NCI-H1694 (cell line): ENCODE measurements at places on chromosomes 16 and 17.
A peak's percentile ranks its signal among the peaks of the same experiment; 100 is the strongest.

GRCh38 chr17:54270499-54270898, 447.8 kb downstream of the KIF2B start:
- no peak for DNase-seq

- DNase-seq, result no peak
Measured at GRCh38 chr17:67095803-67096202, 51.4 kb downstream of the CACNG1 start.

DNA sequence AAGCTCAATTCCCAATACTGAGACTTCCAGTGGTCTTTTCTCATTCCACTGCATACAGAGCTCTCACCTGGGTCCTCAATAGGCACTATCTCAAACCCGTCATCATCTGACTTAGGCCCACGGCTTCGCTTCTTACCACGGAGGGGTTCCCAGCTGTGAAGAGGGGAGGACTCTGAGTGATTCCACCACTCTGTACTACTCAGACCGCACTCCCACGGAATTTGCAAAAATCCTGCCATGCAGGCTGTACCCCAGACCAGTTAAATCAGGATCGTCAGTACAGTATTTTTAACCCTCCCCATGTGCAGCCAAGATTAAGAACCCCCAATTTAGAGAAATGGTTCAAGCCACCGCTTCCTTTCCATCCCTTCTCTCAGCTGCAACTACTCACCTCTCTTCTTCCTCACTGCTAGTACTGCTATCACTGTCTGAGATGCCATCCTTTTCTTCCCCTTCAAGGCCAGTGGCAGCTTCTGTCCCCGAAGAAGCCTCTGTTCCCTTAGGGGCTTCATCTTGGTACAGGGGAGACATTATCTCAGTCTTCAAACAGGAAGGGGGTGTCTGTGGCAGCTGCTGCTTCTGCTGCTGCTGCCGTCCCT, 6.2 kb upstream of the PSMC5 start:
- DNase-seq, result no peak

DNA sequence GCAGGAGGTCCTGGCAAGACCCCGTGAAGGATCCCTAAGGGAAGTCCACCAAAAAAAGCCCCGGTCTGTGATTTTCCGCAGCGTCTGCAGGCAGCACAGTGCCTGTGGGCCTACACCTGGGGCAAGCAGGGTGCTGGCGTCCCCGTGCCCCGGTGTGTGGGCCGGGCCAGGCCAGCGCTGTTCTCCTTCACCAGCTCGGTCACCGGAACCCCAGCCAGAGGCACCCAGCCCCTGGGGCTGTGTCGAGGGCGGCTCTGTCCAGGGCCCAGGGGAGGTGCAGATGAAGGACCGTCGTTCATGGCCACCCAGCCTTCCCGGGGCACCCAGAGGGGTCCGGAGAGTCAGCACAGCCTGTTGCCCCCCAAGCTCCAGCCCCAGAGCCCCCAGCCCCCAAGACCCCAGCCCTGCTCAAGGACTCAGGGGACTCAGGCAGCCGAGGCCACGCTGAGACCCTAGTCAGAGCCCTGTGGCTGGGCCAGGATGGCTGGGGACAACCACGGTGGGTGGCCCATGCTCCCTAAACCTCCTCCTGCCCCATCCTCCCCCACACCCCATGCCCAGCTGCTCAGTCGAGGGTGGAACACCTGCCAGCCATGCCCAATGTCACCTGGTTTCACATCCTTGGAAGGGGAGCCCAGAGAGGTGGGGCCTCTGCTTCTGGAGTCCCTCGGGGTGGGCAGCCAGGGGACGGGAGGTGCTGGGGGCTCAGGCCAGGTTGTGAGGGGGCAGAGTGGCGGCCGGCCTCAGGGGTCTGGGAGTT, 5.7 kb upstream of the C1QTNF8 start:
- DNase-seq, result no peak

DNA sequence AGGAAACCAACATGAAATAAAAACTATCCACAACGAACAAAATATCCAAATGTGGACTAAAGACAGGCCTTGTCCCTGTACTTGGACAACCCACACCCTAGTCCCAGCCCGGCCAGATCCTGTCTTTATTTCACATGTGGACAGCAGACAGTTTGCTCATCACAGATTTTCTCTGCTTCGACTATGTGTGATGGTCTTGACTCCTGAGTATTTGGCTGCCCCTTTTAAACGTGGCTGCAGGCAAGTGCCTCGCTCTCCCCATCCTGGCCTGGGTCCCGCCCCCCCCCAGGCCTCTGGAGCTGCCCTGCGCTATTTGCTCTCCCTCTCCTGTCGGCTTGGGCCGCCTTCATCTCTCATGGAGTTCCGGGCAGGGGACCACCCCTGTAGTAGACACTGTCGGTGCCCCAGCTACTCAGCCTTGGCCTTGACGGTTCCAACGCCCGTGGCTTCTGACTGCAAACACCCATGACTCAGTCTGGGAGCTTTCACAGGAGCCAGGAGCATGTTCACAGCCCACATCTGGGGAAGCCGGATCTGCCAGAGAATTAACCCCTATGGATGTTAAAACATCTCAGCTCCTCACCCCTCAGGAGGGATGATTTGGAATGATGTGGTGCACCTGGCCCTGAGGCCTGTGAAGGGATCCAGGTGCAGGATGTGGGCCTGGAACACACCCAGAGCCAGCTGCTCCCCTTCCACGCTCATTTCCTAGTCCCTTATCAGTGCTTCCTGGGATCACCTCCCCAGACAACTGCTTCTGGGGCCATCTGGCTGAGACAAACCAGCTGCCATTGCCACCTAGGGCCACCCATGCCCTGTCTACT, 229.7 kb upstream of the RPL38 start:
- no peak for DNase-seq

DNA sequence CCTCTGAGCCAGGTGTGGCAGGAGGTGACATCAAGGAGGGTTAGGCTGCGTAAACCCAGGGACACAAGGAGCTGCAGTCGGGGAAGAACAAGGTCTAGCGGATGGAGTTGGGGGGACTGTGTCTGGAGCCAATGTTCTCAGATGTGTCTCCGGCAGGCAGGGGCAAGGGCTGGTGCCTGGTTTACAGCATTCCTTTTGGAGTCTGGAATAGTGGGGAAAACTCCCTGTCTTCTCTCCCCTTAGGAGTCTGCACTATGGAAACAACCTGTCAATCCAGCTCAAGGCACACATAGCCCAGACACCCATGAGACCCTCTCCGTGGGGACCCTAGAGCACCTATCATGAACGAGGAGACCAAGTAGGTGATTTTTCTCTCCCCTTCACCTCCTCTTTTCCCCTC, 27.5 kb downstream of the NLRC5 start:
- no peak for DNase-seq

DNA sequence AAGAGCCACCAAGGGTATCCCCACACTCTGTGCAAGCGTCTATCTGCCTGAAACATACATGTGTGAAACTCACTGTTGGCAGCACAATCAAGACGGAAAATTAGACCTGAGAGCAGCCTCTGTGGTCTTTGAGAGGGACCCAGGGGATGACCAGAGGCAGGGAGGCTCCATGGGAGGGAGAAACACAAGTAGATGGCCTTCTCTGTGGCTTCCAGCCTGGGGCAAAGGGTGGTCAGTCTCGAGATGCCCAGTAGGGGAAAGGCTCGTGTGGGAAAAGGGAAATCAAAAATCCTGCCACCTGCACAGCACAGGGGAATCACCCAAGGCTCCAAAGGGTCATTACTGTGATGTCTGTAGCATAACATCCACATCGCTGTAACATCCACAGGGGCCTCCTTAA, 823.3 kb downstream of the KCNJ18 start:
- no peak for DNase-seq

DNA sequence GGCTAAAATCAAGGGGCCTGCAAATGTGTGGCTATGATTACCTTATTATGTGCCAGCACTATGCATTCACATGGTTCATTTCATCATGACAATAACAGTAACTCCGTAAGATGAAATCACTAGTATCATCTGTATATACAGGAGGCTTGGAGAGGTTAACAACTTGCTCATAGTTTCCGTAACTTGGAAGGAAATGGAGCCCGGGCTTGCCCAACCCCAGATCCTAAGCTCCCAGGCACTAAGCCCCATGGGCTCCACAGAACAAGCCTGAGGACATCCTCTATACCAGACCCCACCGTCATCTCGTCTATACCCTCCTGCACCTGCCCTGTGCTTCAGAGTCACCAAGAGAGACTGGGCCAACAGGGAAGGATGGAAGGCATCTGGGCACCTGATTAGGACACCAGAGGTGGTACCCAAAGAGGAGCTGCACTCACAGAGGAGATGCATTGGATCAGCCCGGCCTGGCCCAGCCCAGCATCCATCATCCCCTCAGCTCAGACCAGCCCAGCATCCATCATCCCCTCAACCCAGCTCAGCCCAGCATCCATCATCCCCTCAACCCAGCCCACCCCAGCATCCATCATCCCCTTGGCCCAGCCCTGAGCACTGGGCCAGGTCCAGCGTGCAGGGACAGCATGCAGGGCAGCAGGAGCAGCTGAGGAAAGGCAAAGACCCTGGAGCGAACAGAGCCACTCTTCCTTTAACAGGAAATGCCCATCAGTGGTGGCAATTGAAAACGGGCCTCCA, 28.5 kb downstream of the NSMCE1 start:
- no peak for DNase-seq

DNA sequence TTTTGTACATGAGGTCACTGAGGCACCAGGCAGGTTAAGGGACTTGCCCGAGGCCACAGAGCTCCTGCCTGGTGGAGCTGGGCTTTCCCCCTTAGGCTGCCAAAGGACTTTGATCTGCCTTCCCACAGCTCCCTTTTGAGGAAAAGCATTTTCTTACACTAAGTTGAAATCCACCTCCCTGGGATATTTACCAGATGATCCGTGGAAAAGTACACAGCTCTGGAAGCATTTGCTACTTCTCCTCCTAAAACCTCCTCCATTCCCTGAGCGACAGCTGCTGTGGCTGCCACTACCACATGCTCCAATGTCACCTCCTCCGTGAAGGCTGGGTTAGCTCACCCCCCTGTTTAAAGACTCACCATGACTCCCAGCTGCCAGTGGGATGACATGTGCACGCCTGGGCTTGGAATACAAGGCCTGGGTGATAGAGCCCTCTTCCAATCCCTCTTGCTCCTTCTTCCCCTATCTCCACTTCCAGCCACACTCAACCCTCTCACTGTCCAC, 1.2 kb upstream of the MPRIP start:
- DNase-seq, result peak; percentile 96

DNA sequence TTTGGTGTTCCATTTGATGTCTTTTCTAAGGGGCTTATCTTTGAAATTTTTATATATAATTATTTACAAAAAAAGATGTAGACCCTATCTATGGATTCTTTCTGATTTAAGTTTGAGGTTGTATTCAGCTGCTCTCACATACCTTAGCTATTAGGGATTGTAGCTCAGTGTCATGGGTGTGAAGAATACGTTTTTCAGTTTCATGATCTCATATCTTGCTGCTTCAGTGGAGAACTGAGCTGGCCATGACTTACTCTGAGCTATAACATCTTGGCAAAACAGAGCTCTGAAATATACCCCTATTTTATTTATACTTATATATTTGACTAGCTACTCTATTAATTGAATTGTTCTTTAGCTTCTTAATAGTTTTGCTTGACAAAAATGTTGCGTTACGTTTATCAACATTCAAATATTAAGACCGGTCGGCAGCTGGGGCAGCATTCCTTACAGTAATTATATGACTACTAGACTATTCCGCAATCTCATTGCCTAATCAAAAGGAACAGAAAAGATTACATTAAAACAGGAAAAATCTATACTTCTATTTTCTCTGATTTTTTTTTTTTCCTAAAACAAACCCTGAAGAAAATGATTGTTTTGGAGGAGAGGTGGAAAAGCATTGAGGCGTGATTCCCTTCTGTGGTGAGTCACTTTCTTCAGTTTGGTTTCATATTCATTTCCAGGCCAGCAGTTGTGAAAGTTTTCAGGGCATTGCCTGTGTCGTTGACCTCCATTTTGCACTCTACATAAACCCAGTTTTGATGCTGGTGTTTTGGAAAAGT, 24.1 kb upstream of the KRT24 start:
- no peak for DNase-seq

- DNase-seq, result no peak
Measured at GRCh38 chr16:19882186-19882585, 2.5 kb downstream of the GPRC5B start.

- no peak for DNase-seq
Measured at GRCh38 chr17:49198211-49198610, 12.2 kb downstream of the GNGT2 start.

GRCh38 chr17:78376161-78376560, 2.3 kb upstream of the PGS1 start:
- no peak for DNase-seq
